Islet precursor cell (in vitro differentiated cells): ENCODE measurements at places on chromosomes 2 and 18.

GRCh38 chr2:117085256-117085655, 729.2 kb upstream of the DDX18 start:
- DNase-seq: no peak

DNA sequence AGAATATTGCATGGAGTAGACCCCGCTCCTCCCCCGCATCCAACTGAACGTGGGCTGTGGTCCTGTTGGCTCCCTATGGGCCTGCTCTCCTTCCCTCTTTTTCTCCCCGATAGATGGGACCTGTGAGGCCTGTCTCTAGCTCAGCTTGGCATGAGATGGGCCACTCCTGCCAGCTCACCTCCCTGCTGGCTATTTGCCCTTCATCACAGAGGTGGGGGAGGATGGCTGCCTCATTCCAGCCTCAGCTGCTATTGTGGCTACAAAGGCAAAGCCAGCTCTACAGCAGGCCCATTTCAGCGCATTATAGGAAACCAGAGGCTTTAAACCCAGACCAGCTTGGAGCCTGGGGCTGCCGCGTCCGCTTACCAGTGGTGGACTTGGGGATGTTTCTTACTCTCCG, 313.9 kb downstream of the GBX2 start:
- peak; percentile 30 for DNase-seq

- no peak for DNase-seq
These were observed 47.4 kb downstream of the RHOB start for GRCh38 chr2:20494241-20494640.

DNA sequence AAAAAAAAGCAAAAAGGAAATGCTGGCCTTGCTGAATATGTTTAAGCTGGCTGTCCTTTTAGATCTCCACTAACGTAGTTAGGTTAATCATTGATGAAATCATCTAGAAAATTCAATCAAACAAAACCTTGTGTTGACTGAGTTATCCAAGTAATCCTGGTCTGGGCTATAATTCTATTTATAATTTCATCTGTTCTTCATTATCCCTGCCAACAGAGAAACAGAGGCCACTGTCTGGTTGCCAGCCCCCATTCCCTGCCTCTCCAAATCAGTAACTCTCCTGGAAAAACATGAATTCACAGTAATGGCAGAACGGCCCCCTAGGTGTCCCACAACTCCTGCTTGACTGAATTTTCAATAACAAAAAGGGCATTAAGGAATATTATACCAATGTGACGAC, 24.6 kb downstream of the DOCK10 start:
- no peak for DNase-seq

- DNase-seq: no peak
These were observed 16.0 kb upstream of the TSPYL6 start for GRCh38 chr2:54271843-54272627.
